ENCODE measurements at places on chromosomes 3 and 15. TPM values are rescaled to one million over a fixed set of nuclear protein-coding genes. Genes with fewer than 3 reads are reported as not detected.

Gene DNAJC13
- total RNA-seq: 21.2 TPM

DNA sequence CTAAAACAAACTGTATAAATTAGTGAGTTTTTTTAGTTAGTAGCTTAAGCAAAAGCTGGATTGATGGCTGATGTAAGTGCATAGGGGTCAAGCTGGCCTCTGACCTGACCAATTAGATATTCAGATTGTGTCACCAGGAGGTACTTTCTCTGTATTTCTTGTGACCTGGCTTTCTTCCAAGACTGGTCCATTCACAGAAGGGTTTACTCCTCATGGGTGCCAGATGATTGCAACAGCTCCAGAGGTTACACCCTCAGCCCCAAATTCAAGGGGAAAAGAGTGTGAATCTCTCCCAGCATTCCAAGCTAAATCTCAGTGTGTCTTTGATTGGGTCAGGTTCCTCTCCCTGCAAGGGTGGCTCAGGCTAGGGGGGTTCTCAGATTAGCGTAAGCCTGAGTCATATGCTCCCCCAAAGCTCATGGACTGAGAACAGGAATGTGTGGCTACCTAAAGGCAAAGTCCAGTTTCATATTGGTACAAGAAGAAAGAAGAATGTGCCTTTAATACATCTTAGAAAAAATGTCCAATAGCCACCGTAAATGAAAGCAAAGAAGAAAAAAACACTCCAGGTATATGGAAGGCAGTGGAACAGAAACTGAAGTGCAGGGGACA, 16.5 kb downstream of the PML start:
- DNase-seq: no peak

Gene GOLGA6L9
- 6.0 TPM for total RNA-seq

Gene CSPG5
- total RNA-seq: 0.82 TPM

Gene TRH
- total RNA-seq: 0.37 TPM

Gene SLC22A14
- 0.28 TPM for total RNA-seq

Measured in uterus (tissue), 4 donors.